GM12864 (cell line): ENCODE measurements at places on chromosomes 7 and 10.

- DNase-seq, result no peak
Observed at GRCh38 chr7:21071561-21072501, 285.1 kb upstream of the SP8 start.

GRCh38 chr10:121687095-121687813, 89.0 kb upstream of the FGFR2 start:
- DNase-seq, result no peak

DNA sequence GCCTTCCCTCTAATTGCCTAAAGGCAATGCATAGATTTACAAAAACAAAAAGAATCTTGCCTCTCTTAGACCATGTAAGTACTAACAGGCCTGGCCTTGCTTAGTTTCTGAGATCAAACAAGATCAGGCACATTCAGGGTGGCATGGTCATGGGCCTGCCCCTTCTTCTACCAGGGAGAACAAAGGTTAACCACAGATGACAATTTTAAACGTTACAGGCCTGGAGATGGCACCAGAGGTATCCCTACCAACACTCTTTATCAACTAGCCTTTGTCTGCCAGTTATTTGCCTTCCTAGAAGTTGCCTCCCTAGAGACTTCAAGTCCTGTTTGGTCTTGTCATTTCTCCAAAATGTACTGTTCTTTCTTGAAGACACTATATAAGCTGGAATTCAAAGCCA, 252.6 kb downstream of the DOCK4 start:
- no peak for DNase-seq

- no peak for DNase-seq
Observed at GRCh38 chr7:131557652-131558385, 1.4 kb upstream of the PODXL start.

DNA sequence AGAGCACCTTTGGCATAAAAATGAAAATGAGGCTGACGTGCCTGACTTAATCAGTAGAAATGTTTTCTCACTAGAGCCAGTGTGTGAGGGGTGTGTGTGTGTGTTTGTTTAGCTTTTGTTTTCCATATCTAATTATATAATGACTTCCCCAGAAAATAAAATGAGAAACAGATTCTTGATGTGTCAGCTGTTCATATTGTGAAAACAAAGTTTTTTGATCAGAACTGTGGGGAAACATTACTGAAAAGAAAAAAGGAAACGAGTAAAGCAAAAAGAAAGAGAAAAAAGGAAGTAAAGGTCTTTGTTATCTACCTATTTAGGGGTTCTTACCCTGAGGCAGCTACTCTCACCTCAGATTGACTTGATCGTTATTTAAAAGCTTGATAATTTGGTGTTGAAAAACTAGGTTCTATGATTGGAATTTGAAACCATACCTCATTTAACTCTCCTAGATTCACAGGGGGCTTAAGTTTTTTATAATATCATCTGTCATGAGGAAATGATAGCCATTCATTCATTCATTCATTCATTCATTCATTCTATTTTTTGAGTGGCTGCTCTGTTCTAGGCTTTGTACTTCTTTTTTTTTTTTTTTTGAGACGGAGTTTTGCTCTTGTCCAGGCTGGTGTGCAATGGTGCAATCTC, 58.0 kb downstream of the CREM start:
- no peak for DNase-seq

DNA sequence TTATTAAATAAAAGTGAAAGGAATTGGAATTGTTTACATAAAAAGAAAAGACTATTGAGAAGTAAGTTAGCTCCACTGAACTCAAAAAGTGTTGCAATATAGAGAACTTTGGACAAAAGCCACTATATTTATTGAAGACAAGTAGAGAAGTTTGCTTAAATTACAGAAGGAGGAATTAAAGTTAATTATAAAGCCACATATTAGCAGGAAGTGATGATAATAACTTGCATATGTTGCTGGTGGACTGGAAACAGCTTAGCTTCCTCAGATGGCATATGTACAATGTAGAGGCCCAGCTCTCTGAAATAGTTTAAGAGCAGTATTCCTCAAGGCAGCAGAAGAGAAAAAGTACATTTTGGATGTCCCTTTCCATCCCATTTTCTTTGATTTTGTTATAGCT, 400.7 kb downstream of the GATA3 start:
- no peak for DNase-seq
